ENCODE measurements at places on chromosomes 7 and 10. TPM values are rescaled to one million over a fixed set of nuclear protein-coding genes. Genes with fewer than 3 reads are reported as not detected.

DNA sequence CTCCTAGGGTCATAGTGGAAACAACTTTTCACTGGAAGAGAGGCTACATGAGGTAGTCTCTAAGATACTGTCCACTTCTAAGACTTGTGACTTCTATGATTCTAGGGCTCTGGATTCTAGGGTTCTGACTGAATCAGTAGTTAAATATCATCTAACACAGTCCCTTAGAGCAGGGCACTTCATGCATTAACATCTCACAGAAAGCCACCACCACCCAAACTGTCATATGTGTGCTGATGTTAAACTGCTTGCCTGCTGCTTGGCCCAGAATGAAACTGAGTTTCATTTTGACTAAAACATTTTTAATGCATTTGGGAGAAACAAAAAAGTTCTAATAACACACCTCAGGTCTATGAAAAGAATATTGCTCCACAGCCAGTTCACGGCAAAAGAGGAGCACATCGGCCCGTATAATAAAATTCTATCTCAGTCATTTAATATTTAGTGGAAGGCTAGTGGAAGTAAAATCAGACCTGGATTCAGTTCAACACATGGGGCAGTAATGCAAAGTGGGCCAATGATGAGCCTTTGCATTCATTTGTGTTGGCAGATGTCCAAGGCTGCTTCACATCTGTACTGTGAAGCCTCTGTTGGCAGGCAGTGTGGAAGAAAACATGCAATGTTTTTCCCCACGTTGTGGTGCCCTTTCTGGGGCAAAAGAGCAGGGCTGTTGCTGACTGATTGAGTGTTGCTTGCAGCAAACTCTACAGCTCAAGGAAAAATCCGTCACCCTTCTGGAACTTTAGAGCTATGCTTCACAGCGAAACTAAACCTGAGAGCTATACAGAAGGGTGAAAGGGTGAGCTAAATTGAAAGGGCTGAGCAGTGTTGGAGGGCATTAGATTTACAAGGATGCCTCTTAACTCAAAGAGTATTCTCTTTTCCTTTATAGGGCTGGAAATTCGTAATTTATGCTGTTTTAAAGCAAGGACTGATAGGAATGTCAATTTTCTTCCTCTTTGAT, 33.5 kb upstream of the AUTS2 start:
- H3K27me3 ChIP-seq = no peaks in the 10 kb centered on the region
- no peaks in the 10 kb centered on the region for H3K4me1 ChIP-seq
- no peak for DNase-seq

- H3K27me3 ChIP-seq = no peaks in the 10 kb centered on the region
- no peak for DNase-seq
- no peak overlapping the region for H3K27ac ChIP-seq
- no peaks in the 10 kb centered on the region for H3K4me1 ChIP-seq
These were observed 137.4 kb downstream of the MGMT start for GRCh38 chr10:129604333-129605032.

DNA sequence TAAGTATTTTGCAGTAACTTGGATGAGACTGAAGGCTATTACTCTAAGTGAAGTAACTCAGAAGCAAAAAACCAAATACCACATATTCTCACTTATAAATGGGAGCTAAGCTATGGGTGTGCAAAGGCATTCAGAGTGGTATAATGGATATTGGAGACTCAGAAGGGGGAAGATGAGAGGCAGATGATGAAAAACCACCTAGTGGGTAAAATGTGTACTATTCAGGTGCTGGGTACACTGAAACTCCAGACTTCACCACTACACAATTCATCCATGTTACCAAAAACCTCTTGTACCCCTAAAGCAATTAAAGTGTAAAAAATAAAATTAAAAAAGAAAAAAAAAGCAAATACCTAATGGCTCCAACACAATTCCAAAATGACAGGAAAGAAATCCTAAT, 351.7 kb downstream of the NXPH1 start:
- no peak for DNase-seq
- H3K27me3 ChIP-seq = no peaks in the 10 kb centered on the region
- no peak overlapping the region for H3K4me3 ChIP-seq
- no peaks in the 10 kb centered on the region for H3K4me1 ChIP-seq

- no peak overlapping the region for H3K4me3 ChIP-seq
- no peaks in the 10 kb centered on the region for H3K27me3 ChIP-seq
- no peaks in the 10 kb centered on the region for H3K4me1 ChIP-seq
- H3K27ac ChIP-seq = no peak overlapping the region
- no peaks in the 10 kb centered on the region for H3K36me3 ChIP-seq
These were observed 792.0 kb downstream of the TYW1 start for GRCh38 chr7:67788669-67789068.

DNA sequence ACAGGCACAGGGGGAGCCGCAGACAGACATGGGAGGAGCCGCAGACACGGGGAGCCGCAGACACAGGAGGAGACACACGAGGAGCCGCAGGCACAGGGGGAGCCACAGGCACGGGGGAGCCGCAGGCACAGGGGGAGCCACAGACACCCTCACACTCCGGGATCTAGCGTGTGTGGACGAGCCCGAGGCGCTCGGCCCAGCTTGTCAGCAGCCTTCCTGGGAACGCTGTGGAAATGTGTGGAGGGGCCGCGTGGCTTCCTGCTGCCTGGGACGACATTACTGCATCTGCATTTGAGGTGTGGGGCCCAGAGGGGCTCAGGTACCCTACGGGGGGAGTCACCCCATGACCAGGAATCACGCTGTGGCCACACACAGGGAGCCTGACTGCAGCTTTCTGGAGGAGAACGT, 313.2 kb downstream of the PTPRN2 start:
- H3K36me3 ChIP-seq = no peaks in the 10 kb centered on the region
- H3K27me3 ChIP-seq = no peaks in the 10 kb centered on the region
- DNase-seq = no peak
- H3K27ac ChIP-seq = no peak overlapping the region
- no peaks in the 10 kb centered on the region for H3K4me1 ChIP-seq

GRCh38 chr10:1685699-1686490, 51.4 kb downstream of the ADARB2 start:
- H3K27ac ChIP-seq = no peak overlapping the region
- DNase-seq = no peak
- H3K4me3 ChIP-seq = no peak overlapping the region
- peaks cover under 1% of the 10 kb centered on the region for H3K4me1 ChIP-seq

DNA sequence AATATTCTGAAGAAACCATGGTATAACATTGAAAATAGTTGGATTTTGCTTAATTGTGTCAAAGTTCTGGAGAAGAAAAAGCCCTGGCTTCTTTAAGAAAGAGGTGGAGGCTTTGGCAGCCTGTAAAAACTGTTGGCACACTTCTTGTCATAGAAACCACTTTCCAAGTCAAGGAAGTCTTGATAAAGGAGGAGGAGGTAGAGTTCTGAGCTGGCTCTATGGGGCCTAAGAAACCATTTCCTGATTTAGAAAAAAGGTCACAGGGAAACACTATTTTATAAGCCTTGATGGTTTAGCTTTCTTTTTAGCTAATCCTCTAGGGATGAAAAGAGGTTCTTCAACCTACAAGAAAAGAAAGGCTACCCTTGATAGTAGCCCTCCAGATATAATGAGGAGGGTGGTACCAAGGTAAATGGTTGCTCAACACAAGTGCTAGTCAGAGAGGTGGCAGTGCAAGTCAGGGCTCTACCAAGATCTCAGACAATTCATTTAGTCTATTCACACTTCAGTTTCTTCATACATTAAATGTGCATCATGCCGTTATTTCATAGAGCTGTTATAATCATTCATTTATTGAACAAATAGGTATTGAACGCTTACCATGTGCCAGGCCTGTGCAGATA, 346.9 kb downstream of the RNLS start:
- DNase-seq = no peak
- H3K4me1 ChIP-seq = no peaks in the 10 kb centered on the region
- no peaks in the 10 kb centered on the region for H3K27me3 ChIP-seq
- H3K4me3 ChIP-seq = no peak overlapping the region
- H3K27ac ChIP-seq = no peak overlapping the region
- no peaks in the 10 kb centered on the region for H3K36me3 ChIP-seq

- no peak for DNase-seq
- H3K36me3 ChIP-seq = no peaks in the 10 kb centered on the region
- H3K4me1 ChIP-seq = peaks cover 6% of the 10 kb centered on the region
- no peaks in the 10 kb centered on the region for H3K27me3 ChIP-seq
These were observed 67.2 kb downstream of the TPK1 start for GRCh38 chr7:144768633-144769032.

- peaks cover 5% of the 10 kb centered on the region for H3K36me3 ChIP-seq
- DNase-seq = no peak
- H3K27ac ChIP-seq = peak overlapping the region; percentile 52
- no peaks in the 10 kb centered on the region for H3K27me3 ChIP-seq
- H3K4me3 ChIP-seq = no peak overlapping the region
These were observed 11.1 kb downstream of the RALA start for GRCh38 chr7:39634478-39634805.

Gene TMEM243
- total RNA-seq = 105 TPM

- H3K27me3 ChIP-seq = no peaks in the 10 kb centered on the region
- H3K27ac ChIP-seq = no peak overlapping the region
- peaks cover 7% of the 10 kb centered on the region for H3K4me1 ChIP-seq
- H3K36me3 ChIP-seq = no peaks in the 10 kb centered on the region
These were observed 103.7 kb downstream of the HIP1 start for GRCh38 chr7:75635036-75635435.

Gene TMEM196
- not detected for total RNA-seq

DNA sequence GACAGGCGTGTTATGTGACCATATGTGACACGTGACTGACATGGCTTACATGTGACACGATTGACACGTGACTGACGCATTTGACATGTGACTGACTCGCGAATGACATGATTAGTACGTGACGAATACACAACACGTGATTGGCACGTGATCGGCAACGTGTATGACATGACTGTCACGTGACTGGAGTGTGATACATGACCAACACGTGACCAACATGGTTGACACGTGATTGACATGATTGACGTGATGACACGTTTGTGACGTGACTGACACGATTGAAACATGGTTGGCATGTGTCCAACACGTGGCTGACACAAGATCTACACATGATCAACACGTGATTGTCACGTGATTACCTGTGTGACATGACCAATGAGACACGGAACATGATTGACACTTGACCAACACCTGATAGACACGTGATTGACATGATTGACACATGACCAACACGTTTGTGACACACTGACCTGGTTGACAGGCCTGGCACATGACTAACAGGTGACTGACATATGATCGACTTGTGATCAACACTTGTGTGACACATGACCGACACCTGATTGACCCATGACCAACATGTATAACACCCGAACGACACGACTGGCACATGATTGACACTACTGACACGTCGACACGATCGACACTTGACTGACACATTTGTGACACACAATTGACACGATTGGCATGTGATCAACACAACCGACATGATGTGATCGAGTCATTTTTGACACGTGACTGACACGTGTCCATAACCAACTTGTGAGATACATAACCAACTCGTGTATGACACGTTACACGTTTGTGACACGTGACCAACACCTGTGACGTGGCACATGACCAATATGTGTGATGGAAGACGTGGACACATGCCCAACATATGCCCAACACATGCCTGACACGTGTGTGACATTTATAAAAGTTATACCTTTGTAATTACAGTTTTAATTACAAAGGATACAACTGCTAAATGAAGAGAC, 21.1 kb downstream of the CRPPA start:
- H3K4me1 ChIP-seq = no peaks in the 10 kb centered on the region
- H3K4me3 ChIP-seq = no peak overlapping the region
- H3K27ac ChIP-seq = no peak overlapping the region
- no peaks in the 10 kb centered on the region for H3K36me3 ChIP-seq

- no peaks in the 10 kb centered on the region for H3K36me3 ChIP-seq
- no peaks in the 10 kb centered on the region for H3K27me3 ChIP-seq
- no peak overlapping the region for H3K27ac ChIP-seq
- H3K4me3 ChIP-seq = no peak overlapping the region
- no peak for DNase-seq
These were observed 126.0 kb downstream of the ATRNL1 start for GRCh38 chr10:115219203-115219602.

GRCh38 chr7:97133159-97133558, 15.7 kb downstream of the SDHAF3 start:
- peaks cover 3% of the 10 kb centered on the region for H3K4me1 ChIP-seq
- no peak for DNase-seq
- H3K4me3 ChIP-seq = no peak overlapping the region
- no peaks in the 10 kb centered on the region for H3K27me3 ChIP-seq
- no peak overlapping the region for H3K27ac ChIP-seq

- H3K27me3 ChIP-seq = no peaks in the 10 kb centered on the region
- no peak overlapping the region for H3K4me3 ChIP-seq
- DNase-seq = no peak
- H3K4me1 ChIP-seq = no peaks in the 10 kb centered on the region
- no peaks in the 10 kb centered on the region for H3K36me3 ChIP-seq
These were observed 85.1 kb downstream of the EEPD1 start for GRCh38 chr7:36238138-36238537.

Data from CD4-positive, alpha-beta memory T cell (primary cell).